Right renal pelvis (tissue), 4 donors: ENCODE measurements at places on chromosomes 2 and 18. TPM values are rescaled to one million over a fixed set of nuclear protein-coding genes. Genes with fewer than 3 reads are reported as not detected.

ERFE gene
- 4.5 TPM for polyA plus RNA-seq

GRCh38 chr2:238240757-238241711 is 1.2 kb upstream of the HES6 start:
- no peak for DNase-seq

DNA sequence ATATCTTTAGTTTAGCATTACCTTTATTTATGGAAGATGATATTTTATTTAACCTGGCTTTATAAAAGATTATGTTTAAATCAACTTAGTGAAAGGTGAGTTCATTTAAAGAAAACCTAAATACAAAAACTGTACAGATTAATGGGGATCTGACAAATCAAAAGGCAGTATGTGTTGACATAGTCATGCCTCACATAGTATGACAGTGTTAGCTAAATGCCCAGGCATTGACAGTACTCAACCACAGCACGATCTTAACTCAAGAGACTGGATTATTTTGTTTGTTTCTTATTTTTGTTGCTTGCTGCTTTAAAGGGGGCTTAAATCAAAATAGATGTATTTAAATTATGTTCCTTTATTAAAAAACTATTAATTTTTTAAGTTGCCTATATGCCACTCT is 7.8 kb downstream of the DOK6 start:
- no peak for DNase-seq

- DNase-seq: no peak
Measured at GRCh38 chr2:33380001-33380609, 96.3 kb upstream of the RASGRP3 start.

- DNase-seq: no peak
Measured at GRCh38 chr2:54646170-54646927, 77.1 kb upstream of the EML6 start.

GRCh38 chr18:23115683-23116096 is 19.6 kb upstream of the CABLES1 start:
- no peak for DNase-seq

DNA sequence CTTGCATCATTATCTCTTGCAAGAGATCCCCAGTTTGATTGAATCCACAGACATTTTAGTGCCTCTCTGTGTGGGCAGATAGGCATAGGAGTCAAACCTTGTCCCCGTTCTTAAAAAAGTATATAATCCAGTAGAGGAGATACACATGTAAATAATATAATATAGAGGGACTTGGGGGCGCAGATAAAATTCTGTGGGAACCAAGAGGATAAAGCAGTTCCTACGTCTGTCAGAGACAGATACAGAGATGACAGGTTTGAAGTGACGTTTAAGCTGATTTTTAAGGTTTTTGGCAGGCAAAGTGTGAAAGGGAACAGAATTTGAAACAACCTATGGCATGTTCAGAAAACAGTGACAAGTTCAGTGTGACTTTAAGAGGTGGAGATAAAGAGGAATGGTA is 63.1 kb downstream of the CAB39 start:
- DNase-seq: no peak

DNA sequence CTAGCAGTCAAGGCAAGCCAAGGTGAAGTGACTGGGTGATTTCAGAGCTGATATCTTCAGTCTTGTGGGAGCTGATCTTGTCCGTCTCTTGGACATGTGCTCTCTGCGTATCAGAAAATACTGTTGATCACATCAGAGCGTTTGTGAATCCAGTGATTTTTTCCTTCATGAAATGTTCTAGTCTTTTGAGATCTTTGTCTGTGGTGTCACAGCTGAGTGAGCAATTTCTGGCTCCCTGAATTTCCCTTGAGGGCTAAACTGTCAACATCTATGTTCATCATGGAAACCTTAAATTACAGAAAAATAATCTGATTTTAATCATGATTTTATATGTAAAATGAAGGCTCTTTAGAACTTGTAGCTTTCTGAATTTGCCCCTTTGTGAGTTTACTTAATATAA is 432.0 kb downstream of the CCDC85A start:
- DNase-seq: no peak

SIX3 gene
- polyA plus RNA-seq: not detected

- DNase-seq: no peak
Measured at GRCh38 chr2:10709290-10709939, 12.0 kb upstream of the ATP6V1C2 start.

GRCh38 chr18:6672821-6673308 is 56.7 kb upstream of the ARHGAP28 start:
- no peak for DNase-seq

GRCh38 chr2:99675130-99675661 is 185.4 kb upstream of the REV1 start:
- DNase-seq: no peak

TWIST2 gene
- 4.8 TPM for polyA plus RNA-seq
